ENCODE measurements at places on chromosomes 7 and 10. TPM values are rescaled to one million over a fixed set of nuclear protein-coding genes. Genes with fewer than 3 reads are reported as not detected.

The NKX2-3 gene
- total RNA-seq, result not detected

The TWIST1 gene
- total RNA-seq, result not detected

The IGF2BP3 gene
- total RNA-seq, result 28.4 TPM

The HSPA12A gene
- total RNA-seq, result 9.1 TPM

The NODAL gene
- total RNA-seq, result not detected

The GIMAP8 gene
- not detected for total RNA-seq

The THSD7A gene
- 0.28 TPM for total RNA-seq

The PON1 gene
- total RNA-seq, result not detected

The ZNF25 gene
- total RNA-seq, result 10.9 TPM

The CYP2C19 gene
- 0.50 TPM for total RNA-seq

The STAG3 gene
- 0.34 TPM for total RNA-seq

The SORBS1 gene
- 0.34 TPM for total RNA-seq

The PRSS37 gene
- not detected for total RNA-seq

The PNLIPRP3 gene
- 29.0 TPM for total RNA-seq

The CELF2 gene
- total RNA-seq, result 5.5 TPM

The GCC1 gene
- 75.1 TPM for total RNA-seq

The HOXA9 gene
- total RNA-seq, result not detected

The GIMAP4 gene
- not detected for total RNA-seq

The TNS3 gene
- 1.7 TPM for total RNA-seq

The PPP2R2D gene
- 35.5 TPM for total RNA-seq

The ACHE gene
- total RNA-seq, result under 0.01 TPM

The ATP6V0A4 gene
- 0.07 TPM for total RNA-seq

The TAS2R41 gene
- not detected for total RNA-seq

The PCLO gene
- 3.1 TPM for total RNA-seq

The SFR1 gene
- total RNA-seq, result 6.5 TPM

Measured in nasal cavity respiratory epithelium epithelial cell of viscerocranial mucosa (primary cell).